ENCODE measurements at places on chromosomes 16 and 17.

GRCh38 chr16:84284154-84284722 is 10.4 kb upstream of the WFDC1 start:
- DNase-seq: no peak

DNA sequence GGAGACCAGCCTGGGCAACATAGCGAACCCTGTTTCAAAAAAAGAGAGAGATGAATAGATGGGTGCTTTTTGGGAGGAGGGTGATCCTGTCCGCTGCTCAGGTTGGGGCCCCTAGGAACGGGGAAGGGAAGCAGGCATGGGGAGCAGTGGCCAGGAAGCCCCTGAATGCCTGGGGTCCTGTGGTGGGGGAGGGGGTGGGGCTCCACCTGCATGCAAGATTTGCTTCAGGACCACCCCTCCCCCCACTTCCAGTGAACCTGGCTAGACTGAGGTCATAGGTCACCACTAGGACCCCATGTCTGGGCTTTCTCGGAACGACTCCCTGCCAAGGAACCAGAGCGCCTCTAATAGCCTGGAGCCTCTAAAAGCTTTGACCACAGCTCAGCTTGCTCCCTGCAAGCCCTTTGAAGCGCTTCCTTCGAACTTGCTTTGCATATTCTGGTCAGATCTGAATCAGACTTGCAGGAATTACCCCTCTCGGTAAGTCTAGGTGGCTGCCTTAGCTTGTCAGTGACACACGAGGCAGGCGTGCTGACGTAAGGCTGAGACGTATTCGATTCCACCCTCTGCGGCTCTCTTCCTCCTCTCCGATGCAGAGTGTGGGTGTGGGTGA is 3.7 kb downstream of the SOCS3 start:
- DNase-seq: peak; percentile 99

- peak; percentile 49 for DNase-seq
These were observed at the start of gene MCRIP2 for GRCh38 chr16:641326-642188. Gene MCRIP2, plus strand, starts transcription at chr16:641828. Its CDS starts 164 bp downstream, at chr16:641992.

DNA sequence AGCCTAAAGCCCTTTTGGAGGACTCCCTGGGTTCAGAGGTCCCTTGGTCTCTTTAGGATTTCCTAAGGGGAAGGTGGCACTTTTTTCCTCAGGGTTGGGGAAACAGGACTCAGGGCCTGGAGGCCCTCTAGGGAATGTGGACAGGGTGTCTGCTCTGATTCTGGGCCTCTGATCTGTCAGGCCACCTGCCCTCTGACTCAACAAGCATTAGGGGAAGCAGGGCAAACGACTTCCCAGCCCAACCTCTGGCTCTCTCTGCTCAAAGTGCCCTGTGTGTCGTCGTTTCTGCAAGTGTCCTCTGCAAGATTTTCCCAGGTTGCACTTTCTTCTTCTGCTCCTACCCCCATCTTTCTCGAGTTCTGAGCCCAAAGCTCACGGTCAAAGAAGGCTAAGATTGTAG is 6.6 kb upstream of the IGFBP4 start:
- no peak for DNase-seq

DNA sequence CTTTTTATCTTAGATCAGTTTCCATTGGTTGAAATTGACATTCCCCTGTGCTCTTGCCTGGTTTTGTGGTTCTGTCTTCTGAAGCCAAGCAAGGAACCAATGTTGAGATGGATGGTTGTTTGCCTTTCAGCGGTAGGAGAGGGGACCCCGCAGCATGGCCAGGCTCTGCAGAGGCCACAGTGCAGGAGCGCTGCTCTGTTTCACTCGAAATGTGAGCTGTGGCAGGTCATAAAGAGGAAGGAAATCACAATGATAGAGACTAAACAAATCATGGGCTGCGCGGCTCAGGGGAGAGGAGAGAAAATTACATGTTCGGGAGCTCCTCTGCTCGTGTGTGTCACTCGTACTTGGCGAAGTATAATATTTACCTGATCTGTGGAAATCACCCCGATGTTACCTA is 148.2 kb downstream of the SNX29 start:
- no peak for DNase-seq

DNA sequence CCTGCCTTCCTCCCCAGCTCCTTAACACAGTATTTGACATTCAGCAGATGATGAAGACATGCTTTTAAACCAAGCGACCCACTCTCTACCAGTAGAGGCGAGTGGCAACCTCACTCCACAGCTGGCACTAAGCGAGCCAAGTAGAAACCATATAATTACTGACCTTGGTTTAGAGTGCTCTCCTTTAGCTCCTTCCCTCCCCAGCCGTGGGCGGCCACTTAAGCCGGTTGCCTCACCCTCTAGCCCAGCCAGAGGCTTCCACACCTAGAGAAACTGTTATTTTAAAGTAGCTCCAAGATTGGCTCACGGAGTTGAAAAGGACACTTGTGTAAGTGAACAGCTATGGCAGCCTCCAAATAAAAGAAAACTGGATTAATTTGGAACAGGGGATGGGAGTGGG is 109.1 kb upstream of the CRHR1 start:
- DNase-seq: no peak

DNA sequence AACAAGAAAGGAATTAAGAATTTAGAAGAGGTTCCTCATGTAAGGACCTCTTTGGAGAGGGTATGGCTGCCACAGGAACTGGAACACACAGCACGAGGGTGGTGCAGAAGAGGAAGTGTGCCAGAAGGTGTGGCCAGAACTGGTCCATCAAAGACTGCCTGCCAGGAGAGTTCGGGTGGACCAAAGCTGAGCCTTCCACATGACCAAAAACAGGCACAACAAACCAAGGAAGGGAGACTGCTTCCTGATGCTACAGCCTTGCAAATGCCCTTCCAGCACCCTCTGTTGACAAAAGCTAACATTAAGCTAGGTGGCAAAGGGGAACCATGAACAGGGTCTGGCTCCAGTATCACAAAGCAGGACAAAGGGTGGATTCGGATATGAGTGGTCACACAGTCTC is 125.8 kb upstream of the TMEM97 start:
- DNase-seq: no peak

DNA sequence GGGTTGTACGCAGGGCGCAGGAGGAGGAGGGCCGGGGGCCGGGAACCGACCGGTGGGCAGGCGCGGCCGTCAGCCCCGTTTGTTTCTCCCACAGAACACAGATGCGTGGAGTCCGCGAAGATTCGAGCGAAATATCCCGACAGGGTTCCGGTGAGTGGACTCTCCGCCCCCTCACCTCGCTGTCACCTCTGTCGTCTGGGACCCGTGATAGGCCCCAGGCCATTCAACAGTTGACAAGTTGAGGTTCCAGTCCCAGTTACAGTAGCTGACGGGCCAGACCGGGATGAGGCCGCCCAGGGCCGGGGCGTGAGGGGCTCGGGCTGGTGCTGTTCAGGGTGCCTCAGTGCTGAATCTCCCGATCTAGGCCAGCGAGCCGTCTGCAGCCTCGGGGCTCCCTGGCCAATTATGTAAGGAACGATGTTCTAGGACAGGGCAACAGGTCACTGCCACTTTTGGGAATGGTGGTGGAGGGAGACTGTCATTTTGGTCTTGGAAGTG is 628 bp downstream of the GABARAPL2 start:
- peak; percentile 26 for DNase-seq

GRCh38 chr16:80084614-80085013 is 456.2 kb upstream of the DYNLRB2 start:
- peak; percentile 9 for DNase-seq

DNA sequence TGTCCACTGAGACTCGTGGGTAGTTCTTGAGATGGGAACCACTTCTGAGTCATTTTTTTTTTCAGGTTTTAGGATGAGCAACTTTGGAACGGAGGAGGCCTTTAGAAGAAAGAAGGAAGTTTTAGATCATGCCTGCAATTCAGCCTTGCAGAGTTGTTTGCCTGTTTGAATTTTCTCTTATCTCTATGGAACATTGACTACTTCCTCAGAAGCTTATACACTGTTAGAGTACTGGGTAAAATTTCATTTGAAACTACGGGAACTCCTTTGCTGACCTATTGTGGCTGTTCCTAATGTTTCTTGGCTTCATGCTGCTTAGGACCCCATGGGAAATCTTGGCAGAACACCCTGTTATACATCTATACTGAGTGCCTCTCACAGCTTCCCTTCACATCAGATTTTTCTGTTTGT is 70.8 kb downstream of the MAP2K6 start:
- no peak for DNase-seq

DNA sequence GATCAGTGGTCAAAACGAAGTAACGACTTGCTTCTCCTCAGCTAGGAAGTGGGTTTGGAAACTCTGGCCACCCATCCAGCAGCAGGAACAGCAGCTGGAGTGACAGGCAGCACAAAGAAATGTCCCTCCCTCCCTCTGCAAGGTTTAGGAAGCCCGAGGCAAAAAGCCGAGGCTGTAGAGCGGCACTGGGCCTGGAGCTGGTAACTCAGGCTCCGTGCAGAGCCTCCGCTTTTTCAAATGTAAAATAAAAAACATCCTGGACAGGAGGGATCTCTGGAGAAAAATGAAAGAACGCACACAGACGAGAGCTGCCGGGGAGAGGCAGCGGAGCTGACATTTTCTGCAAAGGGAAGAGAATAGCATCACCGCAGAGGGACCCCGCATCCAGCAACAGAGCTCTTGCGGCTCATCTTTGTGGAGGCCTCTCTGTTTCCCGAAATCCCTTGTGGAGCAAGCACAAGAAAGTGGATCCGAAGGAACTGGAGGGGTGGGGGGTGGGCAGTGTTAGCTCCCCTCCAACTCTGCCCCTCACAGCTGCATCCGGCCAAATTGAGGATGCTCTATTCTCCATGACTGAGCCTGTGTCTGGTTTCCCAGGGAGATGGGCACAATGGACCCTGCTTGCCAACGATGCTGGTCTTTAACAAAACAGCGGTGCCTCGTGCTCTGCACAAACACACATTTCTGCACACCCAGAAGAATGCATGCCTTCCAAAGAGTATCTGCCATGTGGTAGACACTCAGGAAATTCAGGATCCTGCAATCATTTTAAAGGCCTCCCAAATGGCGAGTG is 335.5 kb upstream of the ZFHX3 start:
- DNase-seq: no peak

- DNase-seq: peak; percentile 70
These were observed 36.5 kb downstream of the CPNE2 start for GRCh38 chr16:57128771-57129389.

DNA sequence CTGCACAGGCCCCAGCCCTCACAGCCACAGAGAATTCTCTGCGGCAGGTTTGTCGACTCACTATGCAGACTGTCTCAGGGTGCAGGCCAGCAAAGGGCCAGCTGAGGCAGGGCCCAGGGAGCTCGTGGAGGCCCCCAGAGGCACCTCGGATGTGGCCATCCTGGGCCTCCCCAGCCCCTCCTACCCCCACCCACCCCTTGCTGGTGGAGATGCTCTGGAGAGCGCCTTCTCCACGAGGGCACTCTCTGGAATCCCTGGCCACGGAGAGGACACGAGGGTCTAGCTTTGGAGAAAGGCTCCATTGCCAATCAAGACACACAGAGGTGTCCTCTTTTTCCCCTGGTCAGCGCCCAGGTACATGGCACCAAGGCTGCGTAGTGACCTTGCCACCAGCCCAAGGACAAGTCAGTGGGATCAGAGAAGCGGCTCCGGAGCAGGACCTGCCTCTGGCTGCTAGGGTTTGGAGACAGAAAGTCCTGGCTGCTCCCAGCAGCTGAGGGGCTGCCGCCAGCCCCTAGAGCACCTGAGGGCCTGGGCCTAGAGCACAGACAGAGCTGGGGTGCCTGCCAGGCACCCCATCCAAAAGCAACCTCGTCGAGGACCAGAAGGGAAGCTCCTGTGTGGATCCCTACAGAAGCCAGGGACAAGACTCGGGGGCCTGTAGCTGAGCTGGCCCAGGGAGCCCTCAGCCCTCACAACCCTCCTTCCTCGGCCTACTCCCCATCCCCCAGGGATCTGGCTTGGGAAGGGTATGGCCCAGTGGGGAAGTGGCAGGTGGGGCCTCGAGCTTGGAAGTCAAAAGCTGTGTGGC is 18.7 kb downstream of the ARL2BP start:
- no peak for DNase-seq

GRCh38 chr17:55323518-55324295 is 58.9 kb downstream of the HLF start:
- DNase-seq: no peak

DNA sequence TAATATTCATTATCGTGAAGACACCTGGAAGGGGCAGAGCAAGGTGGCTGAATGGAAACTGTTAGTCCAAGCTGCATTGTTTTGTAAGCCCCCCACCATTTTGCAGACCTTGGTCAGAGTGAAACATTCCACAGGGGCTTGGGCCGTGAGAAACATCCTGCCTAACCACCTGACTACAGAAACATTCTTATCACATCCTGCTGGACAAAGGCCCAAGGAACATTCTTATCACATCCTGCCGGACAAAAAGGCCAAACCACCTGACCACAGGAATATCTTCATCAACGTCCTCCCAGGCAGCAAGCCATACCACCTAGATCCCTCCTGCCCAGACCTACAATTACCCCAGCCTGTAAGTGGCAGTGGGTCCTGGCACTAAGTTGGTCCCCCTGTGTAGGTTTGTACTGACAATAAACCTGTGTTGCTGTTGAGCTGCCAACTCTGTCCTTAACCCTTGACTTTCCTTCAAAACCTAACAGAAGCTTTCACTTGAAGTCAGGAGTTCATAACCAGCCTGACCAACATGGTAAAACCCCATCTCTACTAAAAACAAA is 19.6 kb downstream of the ATF7IP2 start:
- DNase-seq: no peak

DNA sequence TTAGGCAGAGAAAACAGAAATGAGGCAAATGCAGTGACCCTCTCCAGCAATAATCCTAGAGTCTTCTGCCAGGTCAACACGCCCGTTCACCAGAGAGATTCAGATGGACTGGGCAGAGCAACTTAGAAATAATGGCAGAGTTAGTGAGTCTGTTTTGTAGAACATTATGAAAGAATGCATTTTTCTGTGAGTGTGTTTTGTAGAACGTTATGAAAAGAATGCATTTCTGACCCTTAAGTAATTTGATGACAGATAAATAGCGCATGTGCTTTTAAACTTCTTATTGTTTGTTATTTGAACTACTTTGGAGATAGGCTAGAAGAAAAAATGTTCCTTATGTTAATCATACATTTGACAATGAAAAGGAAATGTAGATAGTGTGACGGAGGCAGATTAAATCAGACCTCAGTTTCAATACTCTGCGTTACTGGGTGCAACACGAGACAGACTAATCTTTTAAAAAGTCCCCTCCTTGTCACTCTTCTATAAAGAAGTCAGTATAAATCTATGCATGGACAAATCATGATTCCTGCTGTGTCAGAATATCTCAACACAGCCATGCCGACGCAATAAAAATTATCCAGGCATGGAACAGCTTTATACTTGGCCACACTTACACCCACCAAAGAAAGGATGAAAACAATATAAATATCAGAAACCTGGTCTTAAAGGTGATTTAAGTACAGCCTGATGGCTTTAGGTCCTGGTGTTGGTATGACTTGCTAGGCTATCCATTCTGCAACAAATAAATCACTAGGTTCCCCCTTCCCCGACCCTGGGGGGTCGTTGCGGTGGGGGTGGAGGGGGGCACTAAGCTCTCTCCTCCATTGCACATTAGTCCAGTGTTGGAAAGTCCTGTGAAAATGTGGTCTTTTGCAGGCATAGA is 47.8 kb downstream of the MARCHF10 start:
- no peak for DNase-seq

- no peak for DNase-seq
These were observed 31.3 kb upstream of the MPHOSPH6 start for GRCh38 chr16:82201351-82201750.

DNA sequence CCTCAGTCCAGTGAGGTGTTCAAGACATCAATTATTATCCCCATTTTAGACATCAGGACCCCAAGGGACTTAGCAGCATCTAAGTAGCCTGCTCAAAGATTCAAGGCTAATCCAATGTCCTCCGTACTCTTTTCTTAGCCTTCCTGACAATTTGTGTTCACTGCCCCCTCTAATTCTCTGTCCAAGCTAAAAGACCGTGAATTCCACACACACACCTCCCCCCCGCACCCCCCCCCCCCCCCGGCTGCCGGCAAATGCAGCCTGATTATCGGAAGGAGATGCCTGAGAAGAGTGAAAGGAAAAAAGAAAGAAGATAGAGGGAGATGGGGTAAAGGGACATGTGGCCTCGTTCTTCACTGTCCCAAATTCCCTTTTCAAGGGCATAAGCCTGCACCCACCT is 58.1 kb upstream of the NLK start:
- DNase-seq: no peak

Measured in CD4-positive, alpha-beta memory T cell (primary cell).